ENCODE measurements at places on chromosomes 2 and 18. TPM values are rescaled to one million over a fixed set of nuclear protein-coding genes. Genes with fewer than 3 reads are reported as not detected.

ABCG8 gene
- total RNA-seq, result not detected

SLC11A1 gene
- 1.3 TPM for total RNA-seq

ABCB11 gene
- total RNA-seq, result not detected

CYTIP gene
- 0.76 TPM for total RNA-seq

ST8SIA5 gene
- 0.43 TPM for total RNA-seq

OSBPL6 gene
- 5.4 TPM for total RNA-seq

GAREM1 gene
- total RNA-seq, result 3.0 TPM

NDUFV2 gene
- total RNA-seq, result 131 TPM

RAB17 gene
- 0.52 TPM for total RNA-seq

DHX57 gene
- total RNA-seq, result 23.7 TPM

DCDC2C gene
- total RNA-seq, result not detected

GLB1L gene
- total RNA-seq, result 16.5 TPM

HNMT gene
- 31.5 TPM for total RNA-seq

NEU2 gene
- not detected for total RNA-seq

CACNB4 gene
- total RNA-seq, result 102 TPM

TUBA4B gene
- total RNA-seq, result not detected

CRYGD gene
- not detected for total RNA-seq

MSH6 gene
- total RNA-seq, result 58.6 TPM

GPR155 gene
- total RNA-seq, result 5.8 TPM

CHRND gene
- total RNA-seq, result not detected

OBSL1 gene
- 57.1 TPM for total RNA-seq

NOL4 gene
- total RNA-seq, result not detected

SERPINB12 gene
- not detected for total RNA-seq

CNGA3 gene
- 0.43 TPM for total RNA-seq

VAMP8 gene
- total RNA-seq, result 9.9 TPM

C2orf66 gene
- total RNA-seq, result 0.13 TPM

PLB1 gene
- 4.1 TPM for total RNA-seq

MAP2 gene
- 0.54 TPM for total RNA-seq

EML6 gene
- total RNA-seq, result 0.39 TPM

NPC1 gene
- total RNA-seq, result 142 TPM

PRKAG3 gene
- total RNA-seq, result 0.11 TPM

PIK3C3 gene
- total RNA-seq, result 86.5 TPM

TSPYL6 gene
- total RNA-seq, result under 0.01 TPM

C2orf69 gene
- total RNA-seq, result 26.8 TPM

FER1L5 gene
- total RNA-seq, result 0.54 TPM

IL18RAP gene
- not detected for total RNA-seq

RAB31 gene
- total RNA-seq, result 68.9 TPM

CD226 gene
- total RNA-seq, result 0.32 TPM

NCKAP5 gene
- 0.13 TPM for total RNA-seq

IL36B gene
- total RNA-seq, result not detected

TRAPPC12 gene
- total RNA-seq, result 70.2 TPM

BOLA3 gene
- 24.2 TPM for total RNA-seq

LYG2 gene
- total RNA-seq, result not detected

SLC8A1 gene
- 139 TPM for total RNA-seq

CMPK2 gene
- 1.8 TPM for total RNA-seq

ANKRD62 gene
- total RNA-seq, result not detected

Data from articular chondrocyte of knee joint (primary cell).